AG04449 (cell line): ENCODE measurements at places on chromosomes 2 and 18.

DNA sequence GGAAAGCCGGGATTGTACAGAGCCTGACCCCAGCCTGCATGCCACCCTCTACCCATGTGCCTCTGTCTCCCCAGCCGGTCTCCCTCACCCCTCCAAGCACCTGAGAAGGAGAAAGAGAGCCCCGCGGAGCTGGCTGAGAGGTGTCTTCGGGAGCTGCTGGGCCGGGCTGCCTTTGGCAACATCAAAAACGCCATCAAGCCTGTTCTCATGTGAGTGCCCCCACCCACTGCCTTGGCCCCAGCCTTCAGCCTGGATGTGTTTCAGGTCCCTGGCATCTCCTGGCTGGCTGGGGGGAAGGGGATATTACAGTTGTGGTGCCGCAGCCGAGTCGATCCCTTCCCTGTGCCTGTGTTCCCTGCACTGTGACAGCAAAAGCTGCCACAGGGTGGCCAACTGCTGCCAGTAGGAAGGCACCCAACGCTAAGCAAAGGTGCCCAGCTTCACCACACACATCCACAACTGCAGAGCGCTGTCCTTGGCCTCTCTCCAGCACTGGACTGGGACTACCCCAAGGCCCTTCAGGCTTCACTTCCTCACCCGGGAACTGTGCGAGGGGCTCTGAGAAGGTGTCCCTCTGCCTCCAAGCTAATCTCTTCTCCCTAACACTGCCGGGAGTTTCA is 38.4 kb downstream of the POMC start:
- DNase-seq = no peak

GRCh38 chr2:16096962-16097361 is 156.6 kb downstream of the MYCN start:
- no peak for DNase-seq

GRCh38 chr18:70036771-70037347 is 89.2 kb upstream of the CD226 start:
- no peak for DNase-seq

GRCh38 chr2:53987336-53987921 is 16.6 kb upstream of the PSME4 start:
- no peak for DNase-seq

GRCh38 chr2:43788646-43789045 is 14.8 kb downstream of the DYNC2LI1 start:
- no peak for DNase-seq

- no peak for DNase-seq
Observed at GRCh38 chr2:224941960-224942359, 100.3 kb downstream of the DOCK10 start.

DNA sequence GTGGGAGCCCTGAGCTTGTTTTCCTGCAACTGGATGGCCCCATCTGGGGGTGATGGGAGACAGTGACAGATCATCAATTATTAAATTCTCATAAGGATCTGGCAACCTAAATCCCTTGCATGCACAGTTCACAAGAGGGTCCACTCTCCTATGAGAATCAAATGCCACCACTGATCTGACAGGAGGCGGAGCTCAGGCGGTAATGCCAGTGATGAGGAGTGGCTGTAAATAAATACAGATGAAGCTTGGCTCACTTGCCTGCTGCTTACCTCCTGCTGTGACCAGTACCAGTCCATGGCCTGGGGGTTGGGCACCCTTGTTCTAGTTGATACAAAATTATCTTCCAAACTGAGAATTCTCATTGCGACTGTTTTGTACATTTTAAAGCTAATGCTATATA is 258.6 kb downstream of the CTNNA2 start:
- no peak for DNase-seq

DNA sequence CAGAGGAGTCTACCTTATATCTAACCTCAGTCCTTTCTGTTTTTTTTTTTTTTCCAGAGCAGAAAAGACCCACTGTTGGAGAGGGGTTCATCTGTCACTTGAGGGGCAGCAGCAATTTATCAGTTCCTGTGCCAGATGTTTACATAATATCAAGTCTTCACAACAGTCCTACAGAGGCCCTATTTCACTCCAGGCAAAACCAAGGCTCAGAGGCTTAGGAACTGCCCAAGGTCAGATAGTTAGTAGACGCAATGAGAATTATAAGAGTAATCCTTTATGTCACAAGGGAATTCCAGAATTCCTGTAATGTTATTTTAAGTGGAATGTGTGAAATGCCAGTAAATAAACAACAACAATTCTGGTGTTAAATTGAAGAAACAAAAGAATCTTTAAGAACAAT is 696.1 kb downstream of the NRXN1 start:
- no peak for DNase-seq

- no peak for DNase-seq
Observed at GRCh38 chr2:174023591-174024523, 58.7 kb upstream of the SP3 start.

DNA sequence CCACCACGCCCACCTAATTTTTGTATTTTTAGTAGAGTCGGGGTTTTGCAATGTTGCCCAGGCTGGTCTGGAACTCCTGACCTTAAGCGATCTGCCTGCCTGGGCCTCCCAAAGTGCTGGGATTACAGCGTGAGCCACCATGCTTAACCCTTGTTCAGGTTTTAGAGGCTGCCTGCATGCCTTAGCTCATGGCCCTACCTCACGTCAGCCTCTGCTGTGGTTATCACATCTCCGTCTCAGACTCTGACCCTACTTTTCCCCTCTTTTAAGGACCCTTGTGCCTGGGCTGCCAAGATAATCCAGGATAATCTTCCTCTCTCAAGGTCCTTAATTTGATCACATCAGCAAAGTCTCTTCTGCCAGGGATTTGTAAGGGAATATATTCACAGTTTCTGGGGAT is 98.2 kb upstream of the PMAIP1 start:
- no peak for DNase-seq

DNA sequence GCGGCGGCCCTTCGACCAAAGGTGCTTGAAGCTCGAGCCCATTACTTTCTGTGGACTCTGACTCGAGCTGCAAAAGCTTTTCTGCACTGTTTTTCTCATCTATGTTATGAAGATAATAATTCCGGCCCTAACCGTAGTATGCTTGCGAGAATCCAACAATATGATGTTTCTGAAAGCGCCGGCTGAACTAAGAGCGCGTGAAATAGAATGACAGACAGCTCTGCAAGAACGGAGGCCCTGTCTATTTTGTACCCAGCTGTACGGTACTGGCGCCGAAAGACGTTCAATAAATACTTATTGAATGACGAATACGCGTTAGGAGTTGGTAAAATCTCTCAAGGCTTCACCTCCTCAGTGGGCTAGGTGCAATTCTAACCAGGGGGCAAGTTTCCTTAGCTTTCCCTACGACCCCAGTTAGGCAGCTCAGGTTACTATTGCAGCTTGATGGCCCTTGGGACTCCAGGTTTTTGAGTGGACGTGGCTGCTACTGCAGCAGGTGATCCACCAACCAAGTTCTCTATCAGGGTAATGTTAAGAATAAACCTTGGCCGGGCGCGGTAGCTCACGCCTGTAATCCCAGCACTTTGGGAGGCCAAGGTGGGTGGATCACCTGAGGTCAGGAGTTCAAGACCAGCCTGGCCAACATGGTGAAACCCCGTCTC is 570 bp downstream of the SCRN3 start:
- no peak for DNase-seq

DNA sequence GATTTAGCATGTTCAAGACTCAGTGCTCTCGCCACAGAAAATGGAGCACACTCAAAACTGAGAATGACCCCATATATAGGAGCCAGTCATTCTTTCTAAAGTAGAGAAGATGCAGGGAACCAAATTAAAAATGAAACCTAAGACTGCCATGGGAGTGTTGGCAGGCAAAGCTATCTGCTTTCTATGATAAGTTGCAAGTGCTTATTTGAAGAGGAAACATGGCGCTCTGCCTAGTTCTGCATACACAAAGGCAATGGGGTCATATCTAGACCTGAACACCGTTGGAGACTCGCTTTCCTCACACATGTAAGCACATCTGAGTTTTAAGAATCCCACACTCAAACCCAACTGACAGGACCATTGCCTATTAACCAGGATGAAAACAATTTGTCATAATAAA is 292.5 kb downstream of the ALK start:
- no peak for DNase-seq

DNA sequence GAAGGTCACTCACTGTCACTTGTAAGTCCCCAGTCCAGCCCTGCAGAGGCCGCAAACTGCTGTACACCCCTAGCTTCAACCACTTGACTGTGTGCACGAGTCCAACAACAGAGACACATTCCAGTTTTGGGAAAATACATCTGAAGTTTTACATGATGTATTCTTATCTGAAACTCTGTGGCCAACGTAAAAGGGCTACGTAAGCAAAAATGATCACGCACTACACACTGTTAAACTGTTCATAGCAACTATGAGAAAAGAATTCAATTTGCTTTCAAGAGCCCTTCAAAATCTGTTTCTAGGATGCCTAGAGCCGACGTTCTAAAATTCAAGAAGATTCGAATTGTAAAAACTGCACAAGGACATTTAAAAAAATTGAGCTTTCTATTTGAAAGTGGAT is 26.0 kb downstream of the EDAR start:
- DNase-seq = no peak

DNA sequence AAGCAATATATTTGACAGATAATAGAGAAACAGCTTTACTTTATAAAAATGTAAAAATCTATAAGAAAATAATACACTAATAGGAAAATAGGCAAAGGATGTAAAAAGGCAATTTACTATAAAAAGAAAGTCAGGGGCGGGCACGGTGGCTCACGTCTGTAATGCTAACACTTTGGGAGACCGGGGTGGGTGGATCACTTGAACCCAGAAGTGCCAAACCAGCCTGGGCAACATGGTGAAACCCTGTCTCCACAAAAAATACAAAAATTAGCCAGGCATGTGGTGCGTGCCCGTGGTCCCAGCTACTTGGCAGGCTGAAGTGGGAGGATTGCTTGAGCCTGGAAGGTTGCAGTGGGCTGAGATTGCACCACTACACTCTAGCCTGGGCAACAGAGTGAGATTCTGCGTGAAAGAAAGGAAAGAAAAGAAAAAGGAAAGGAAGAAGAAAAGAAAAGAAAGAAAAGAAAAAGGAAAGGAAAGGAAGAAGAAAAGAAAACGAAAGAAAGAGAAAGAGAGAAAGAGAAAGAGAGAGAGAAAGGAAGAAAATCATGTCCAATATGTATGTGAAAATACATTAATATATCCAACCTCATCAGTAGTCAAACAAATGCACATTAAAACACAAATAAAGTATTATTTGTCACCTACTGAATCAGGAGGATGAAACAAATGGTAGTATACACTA is 65.1 kb downstream of the ADD2 start:
- no peak for DNase-seq

DNA sequence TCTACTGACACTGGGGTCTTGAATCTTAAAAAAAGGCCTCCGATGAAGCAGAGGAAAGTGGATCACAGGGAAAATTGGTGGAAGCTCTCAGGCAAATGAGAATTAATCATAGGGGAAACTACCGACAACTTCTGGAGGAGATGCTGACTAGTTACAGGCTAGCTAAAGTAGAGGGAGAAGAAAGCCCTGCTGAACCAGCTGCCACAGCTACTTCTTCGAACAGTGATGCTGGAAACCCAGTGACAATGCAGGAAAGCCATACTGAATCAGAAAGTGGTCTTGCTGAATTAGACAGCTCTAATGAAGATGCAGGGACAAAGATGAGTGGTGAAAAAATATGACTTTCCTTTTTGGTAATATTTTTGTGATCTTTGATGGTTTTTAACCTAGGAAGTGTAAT is 44.9 kb upstream of the SLC3A1 start:
- no peak for DNase-seq

DNA sequence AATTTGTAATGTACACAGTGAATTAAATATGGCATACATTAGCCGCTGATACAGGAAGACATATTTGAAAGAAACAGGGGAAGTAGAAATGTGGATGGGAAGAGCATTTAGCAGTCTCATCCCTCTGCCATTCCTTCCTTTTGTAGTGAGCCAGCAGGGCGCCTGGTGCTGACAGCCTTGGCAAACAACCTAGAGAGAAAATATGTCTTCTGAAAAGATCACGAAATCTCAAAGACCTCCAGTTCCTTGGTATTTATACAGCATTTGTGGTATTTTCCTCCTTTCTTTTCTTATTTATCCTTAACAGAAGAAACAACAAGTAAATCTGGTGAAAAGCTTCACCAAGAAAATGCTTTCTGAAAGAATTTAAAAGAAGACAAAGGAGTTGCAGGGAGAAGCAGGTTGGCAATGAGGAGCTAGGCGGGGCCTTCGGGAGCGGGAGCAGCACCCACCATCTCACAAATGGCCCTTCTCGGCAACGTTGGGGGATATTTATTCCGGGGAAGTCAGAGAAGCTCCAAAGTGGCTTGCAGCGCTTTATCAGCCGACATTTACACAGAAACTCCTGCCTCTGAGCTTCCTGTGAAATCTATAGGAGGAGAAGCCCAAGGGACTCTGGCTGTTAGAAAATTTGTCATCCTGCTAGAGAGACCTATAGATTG is 406.1 kb upstream of the NRP2 start:
- DNase-seq = no peak

DNA sequence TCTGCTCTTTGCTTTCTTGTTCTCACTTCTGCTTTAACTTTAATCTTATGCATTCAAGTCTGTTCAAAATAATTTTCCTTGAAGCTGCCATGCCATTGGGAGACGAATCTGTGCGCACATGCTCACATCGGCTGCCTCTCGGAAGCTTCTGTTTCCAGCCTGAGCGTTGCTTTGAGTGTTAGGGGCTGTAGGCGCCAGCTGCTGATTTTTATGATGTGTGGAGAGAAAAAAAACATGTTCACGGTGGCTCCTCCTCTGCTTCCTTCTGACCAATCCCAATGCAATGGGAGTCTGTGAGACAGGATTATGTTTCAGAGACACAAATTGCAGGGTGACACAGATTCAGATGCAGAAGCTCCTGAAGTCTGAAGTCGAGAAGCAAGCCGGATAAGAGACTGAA is at the start of gene MC4R:
TSS of gene MC4R (minus strand) at position 180 of the 400 bp plus-strand sequence. CDS start 426 bp downstream, outside the sequence.
- peak; percentile 74 for DNase-seq

DNA sequence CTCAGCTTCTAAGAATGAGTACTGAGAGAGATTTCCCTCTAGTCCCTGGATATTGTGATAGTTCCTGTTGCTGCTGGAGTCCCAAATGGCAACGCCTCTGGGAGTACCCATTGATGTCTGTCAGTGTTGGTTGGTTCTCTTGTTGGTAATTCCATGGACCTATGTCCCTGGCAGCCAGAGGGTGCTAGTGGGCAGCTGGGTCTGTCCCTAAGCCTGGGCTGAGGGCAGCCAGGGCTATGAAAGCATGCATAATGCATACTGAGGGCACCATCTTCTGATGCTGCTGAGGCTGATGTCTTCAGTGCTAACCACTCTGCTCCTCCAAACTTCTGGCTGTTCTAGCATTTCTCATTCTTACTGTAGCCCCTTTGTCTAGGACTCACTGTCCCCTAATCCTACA is 35.9 kb downstream of the NABP1 start:
- no peak for DNase-seq

DNA sequence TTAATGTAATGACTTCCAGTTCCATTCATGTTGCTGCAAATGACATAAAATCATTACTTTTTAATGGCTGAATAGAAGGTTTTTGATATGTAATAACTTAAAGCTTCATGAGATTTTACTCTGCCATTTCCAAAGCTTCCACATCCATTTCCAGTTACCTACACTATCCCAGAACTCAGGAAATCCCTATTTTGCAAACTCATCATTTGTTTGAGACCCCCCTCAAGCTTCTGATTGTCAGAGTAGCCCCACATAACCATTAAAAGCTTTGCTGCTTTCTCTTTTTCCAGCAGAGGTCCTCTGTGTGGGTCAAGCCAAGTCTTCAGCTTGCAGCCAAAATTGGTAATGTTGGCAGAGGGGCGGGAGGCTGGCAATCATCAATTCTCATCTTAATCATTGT is 50.6 kb upstream of the IL1R1 start:
- DNase-seq = no peak
